GDM1 (cell line): ENCODE measurements at places on chromosomes 5 and 9.

DNA sequence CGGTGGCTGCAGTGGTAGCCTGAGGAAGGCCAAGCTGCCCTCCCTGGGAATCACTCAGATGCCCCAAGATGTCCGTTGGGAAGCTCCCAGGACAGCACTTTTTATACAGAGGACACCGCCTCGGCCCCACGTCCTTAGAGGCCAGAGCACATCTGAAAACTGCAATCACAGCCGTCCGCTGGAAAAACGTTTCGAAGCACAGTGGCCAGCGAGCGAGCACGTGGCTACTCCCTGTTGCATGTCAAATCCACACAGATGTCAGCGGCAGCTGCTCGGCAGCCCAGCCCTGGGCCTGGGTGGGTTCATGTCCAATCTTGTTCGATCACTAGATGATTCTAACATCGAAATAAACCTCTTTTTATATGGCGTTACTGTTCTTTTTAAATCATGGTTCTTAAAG is 8.9 kb downstream of the PPP1R26 start:
- no peak for DNase-seq

GRCh38 chr5:170489199-170489598 is 14.6 kb upstream of the KCNIP1 start:
- DNase-seq = no peak

DNA sequence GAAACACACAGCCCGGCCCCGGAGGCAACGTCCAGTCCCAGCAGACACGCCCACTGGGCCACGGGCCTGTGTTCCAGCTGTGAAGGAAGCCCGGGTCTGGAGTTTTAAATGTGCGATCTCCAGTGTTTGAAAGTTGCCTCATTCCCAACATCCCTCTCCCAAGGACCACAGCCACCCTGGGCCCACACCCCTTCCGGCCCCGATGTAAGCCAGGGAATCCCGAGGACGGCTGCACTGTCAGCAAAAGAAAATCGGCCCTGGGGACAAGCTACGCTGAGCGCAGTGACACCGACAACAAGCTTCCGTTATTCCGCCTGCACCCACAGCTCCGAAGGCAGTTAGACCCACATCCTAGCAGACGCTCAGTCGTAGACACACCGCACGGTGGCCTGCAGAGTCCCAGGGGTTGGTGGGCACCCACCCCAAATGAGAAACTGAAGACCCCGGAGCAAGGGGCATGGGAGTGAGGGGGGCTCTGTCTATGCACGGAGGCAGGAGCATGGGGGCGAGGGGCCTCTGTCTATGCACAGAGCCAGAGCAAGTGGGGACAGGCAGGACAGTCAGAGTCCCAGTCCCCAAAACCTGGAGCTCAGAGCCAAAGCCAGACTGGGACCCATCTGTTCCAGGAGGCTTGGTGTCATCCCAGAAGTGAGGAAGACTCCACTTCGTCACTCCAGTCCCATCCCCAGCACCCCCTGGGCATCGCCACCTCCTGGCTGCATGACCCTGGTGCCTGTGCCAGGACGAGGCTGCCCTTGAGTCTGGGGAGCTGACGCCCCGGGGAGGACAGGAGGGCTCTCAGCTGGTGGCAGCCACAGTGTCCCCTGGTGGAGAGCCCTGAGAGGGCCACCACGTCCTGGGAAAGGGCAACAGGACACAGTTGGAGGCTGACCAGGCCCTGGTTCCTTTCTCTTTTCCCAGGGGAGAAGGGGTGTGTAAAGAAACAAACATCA is 23.4 kb downstream of the GLT6D1 start:
- DNase-seq = no peak

DNA sequence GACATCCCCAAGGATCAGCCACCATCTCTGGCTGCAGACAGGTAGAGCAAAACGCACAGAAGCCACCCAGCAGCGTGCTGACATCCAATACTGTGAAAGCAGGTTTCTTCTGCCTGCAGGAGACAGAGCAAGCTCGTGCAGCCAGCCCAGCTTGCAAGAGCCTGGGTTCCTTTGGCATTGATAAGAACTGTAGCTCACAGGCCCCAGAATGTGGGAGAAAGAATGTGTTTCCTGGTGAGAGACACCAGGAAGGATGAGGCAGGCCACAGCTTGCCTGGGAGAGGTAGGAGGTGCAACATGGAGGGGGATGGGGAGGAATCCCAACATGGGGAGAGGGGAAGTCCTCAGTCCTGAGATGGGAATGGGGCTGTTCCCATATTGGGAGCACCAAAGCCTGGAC is 34.0 kb upstream of the ARAP3 start:
- peak; percentile 57 for DNase-seq

GRCh38 chr9:86177995-86178394 is 78.6 kb upstream of the GOLM1 start:
- DNase-seq = no peak

- DNase-seq = no peak
Observed at GRCh38 chr5:169298193-169298592, 2.7 kb downstream of the SLIT3 start.

GRCh38 chr5:134510970-134511795 is 14.3 kb upstream of the JADE2 start:
- DNase-seq = peak; percentile 10

DNA sequence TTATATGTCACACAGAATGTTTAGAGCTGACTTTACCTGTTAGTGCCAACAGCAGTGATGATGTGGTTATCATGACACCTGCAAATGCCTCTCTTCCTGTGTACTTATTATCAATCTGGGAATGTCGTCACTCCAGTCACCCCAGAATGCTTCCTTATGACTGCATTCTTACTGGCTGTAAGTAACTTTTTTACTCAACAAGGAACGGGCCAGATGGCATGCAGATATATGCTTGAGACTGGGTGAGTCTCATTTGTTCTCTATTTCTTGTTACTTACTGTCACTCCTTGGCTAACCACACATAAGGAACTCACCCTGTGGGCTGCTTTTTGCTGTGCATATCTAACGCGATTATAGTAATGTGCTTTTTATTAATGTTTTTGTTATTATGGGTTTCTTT is 385.5 kb upstream of the MEF2C start:
- peak; percentile 63 for DNase-seq
